Bronchial epithelial cell (primary cell): ENCODE measurements at places on chromosomes 4 and X. TPM values are rescaled to one million over a fixed set of nuclear protein-coding genes. Genes with fewer than 3 reads are reported as not detected.

DNA sequence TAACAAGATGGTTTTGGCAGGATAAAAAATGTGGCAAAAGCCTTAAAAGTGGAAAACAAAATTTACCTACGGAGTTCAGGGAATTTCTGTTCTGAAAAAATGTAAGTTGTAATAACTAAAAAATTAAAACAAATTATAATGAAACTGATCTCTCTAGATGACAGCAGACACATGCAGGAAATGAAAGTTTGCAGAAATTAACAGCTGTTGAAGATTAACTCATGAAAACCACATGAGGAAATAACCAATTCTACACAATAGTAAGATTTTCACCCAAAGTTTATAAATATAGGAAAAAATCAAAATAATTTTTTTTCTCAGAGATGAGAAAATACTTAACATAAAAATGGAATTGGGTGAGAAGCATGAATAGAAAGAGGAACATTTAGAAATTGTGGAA lies 47.5 kb upstream of the UGT2B15 start:
- DNase-seq: no peak

GRCh38 chrX:7083021-7083420 lies 64.5 kb upstream of the STS start:
- DNase-seq: no peak

DNA sequence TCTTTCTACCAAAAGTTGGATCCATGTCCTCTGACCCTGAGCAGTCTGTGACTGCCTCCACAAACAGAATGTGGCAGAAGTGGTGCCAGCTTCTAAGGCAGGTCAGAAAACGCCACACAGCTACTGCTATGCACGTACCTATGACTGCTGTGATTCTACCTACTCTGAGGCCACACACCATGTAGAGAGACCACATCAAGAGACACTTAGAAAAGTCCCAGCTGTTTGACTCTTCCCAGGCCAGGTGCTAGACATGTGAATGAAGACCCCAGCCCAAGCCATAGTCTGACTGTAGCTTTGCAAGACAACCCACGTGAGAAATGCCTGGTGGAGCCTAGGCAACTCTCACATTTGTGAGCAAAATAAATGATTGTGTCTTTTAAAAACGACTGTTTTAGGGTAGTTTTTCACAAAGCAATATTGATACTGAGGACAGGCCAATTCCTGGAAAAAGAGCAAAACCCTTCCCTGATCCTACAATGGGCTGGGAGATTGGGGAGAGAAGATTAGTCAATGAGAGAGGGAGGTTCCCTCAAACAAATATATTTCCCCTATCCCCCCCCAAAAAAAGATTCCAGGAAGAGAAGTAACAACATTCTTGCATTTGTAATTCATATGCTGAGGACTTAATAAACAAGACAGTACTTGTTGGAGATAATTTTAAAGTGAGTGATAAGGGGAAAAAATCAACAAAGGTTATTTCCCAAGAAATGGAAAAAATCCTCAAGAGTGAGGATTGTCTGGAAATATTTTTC lies 33.3 kb downstream of the FRYL start:
- peak; percentile 93 for DNase-seq

GRCh38 chr4:2940267-2941137 lies 22.7 kb downstream of the NOP14 start:
- DNase-seq: no peak

GRCh38 chr4:75497133-75497532 lies 17.1 kb downstream of the RCHY1 start:
- peak; percentile 29 for DNase-seq

GRCh38 chr4:90081432-90082144 lies 45.6 kb upstream of the CCSER1 start:
- no peak for DNase-seq

TMPRSS11D gene
- 8.7 and 15.1 TPM in 2 replicates for total RNA-seq

DNA sequence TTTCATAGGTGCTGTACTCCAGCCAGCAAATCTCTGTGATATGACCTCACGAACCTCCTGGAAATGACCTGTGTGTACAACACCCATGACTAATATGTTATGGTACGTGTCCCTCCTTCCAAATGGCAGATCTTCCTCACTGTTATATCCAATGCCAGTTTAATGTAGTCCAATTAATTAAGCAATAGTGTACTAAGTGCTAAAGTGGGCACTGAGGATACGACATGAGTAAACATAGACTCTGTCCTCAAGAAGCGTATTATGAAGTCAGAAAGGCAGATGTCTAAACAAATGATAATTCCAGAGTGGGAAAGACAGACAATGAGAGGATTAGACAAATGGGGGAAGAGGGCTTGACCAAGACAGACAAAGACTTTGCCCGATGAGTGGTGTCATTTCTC lies 33.9 kb downstream of the GPRIN3 start:
- peak; percentile 31 for DNase-seq

CT45A1 gene
- not detected in 2 replicates for total RNA-seq

FGF13 gene
- total RNA-seq: 1.2 and 6.8 TPM in 2 replicates

GRCh38 chrX:71181558-71181909 lies 36.9 kb downstream of the NLGN3 start:
- no peak for DNase-seq

FRMPD4 gene
- under 0.01 and 0.79 TPM in 2 replicates for total RNA-seq

RNF175 gene
- total RNA-seq: under 0.01 TPM in 1 of 2 replicates, not detected in the other

GUCY1B1 gene
- 2.1 and 4.6 TPM in 2 replicates for total RNA-seq

GRCh38 chr4:48877827-48878535 lies 28.6 kb downstream of the OCIAD2 start:
- peak; percentile 91 for DNase-seq

DNA sequence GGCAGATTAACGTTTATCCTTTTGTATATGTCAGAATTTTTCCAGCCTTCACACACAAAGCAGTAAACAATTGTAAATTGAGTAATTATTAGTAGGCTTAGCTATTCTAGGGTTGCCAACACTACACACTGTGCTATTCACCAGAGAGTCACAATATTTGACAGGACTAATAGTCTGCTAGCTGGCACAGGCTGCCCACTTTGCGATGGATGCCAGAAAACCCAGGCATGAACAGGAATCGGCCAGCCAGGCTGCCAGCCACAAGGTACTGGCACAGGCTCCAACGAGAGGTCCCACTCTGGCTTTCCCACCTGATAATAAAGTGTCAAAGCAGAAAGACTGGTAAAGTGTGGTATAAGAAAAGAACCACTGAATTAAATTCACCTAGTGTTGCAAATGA lies 94.8 kb downstream of the TET2 start:
- no peak for DNase-seq

IQCM gene
- total RNA-seq: not detected in 2 replicates

GRCh38 chrX:135632353-135632752 lies 81.1 kb upstream of the CT45A1 start:
- no peak for DNase-seq
